ENCODE measurements at places on chromosomes 11 and 22.
A peak's percentile ranks its signal among the peaks of the same experiment; 100 is the strongest.

DNA sequence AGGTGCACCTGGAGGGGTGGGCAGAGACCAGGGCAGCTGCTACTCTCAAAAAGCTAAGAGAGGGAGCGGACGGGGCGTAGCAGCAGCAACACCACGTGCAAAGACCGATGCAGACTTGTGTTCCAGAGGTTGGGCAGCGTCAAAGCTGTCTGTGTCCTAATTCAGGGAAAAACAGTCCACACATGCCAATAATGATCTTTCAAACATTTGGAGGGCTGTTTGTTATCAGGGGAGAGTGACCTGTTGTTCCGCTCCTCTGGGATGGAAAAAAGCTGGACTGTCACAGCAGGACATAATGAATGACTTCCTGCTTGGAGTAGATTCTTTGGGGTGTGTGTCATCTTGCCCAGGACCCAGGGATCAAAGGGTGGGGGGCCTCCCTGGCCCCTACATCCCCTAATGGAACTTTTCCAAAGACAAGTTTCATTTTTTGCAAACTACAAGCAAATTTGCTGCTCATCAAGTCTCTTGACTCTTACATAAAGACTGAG, 6.2 kb upstream of the FBLN1 start:
- DNase-seq, result no peak

- peak; percentile 65 for DNase-seq
Observed at GRCh38 chr11:25733777-25734176, 598.2 kb upstream of the ANO3 start.

- no peak for DNase-seq
Observed at GRCh38 chr22:29029202-29030000, 32.2 kb downstream of the C22orf31 start.

- DNase-seq, result no peak
Observed at GRCh38 chr11:61553373-61554171, 27.3 kb downstream of the SYT7 start.

DNA sequence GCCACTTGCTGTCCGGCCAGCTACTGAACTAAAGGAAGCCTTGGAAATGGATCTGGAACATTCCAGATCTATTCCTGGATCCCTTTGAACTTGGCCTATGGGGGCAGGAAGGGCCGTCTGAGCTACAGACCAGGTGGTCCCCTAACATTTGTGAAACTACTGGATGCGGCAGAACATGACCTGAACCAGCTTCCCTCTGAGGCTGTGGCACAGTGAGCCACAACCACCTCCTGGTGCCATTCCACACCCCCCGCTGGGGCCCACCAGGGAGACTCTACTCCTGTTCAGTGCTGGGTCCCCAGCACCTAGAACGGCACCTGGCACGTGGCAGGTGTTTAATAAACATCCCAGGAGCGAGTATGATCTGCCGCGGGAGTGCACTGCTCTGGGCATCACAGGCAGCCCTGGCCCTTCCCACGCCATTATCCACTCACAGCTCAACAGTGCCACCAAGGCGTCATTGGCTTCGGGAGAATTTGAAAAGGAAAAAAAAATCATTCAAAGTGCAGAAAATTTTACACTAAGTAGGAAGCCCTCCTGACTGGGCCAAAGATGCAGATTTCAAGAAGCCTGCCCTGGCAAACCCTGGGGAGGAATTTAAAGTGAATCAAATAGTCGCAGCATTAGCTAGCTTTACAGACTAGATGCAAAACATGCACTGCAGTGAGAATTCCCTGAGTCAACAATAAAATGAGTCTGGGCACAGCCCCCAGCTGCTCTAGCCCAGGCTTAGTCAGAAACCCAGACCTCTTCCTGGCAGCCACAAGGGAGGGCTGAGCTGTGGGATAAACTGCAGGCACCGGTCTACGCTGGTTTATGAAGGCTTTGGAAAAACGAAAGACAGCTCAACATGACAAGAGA, 14.3 kb upstream of the EFCAB6 start:
- DNase-seq, result no peak

- DNase-seq, result no peak
Observed at GRCh38 chr11:74366576-74366975, 31.7 kb downstream of the PGM2L1 start.

GRCh38 chr11:1117992-1118391, 39.8 kb upstream of the MUC5AC start:
- no peak for DNase-seq

DNA sequence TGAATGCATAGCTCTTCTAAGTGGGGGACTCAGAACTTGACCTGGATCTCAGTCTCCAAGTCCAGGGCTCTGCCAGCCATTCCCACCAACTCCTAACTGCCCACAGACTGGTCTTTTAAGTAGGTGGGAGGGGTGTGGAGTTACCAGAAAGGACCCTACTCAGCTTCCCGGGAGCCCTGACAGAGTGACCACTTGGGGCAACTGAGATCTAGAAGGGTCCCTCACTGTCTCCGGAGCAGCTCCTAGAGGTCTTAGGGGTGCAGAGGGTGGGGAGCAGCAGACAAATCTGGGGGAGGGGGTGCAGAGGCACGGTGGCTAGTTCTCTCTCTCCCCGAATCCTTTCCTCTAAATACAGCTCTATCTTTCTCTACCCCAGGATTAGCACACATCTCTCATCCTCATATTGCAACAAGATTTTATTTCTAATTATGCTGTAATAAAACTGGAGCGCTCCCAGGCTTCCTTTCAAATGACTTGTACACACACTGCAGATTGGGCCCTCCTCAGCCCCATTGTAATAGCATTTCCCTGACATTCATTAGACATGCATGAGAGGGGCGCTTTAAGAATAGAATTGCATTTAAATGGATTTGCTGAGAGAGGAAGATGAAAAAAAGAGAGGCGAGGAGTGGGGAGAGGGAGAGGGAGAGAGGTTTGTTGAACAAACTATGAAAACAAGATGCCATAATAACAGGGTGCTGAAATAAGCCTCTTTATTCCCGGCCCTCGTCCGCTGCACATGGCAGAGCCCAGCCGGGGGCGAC, 219.0 kb downstream of the CEP164 start:
- no peak for DNase-seq

DNA sequence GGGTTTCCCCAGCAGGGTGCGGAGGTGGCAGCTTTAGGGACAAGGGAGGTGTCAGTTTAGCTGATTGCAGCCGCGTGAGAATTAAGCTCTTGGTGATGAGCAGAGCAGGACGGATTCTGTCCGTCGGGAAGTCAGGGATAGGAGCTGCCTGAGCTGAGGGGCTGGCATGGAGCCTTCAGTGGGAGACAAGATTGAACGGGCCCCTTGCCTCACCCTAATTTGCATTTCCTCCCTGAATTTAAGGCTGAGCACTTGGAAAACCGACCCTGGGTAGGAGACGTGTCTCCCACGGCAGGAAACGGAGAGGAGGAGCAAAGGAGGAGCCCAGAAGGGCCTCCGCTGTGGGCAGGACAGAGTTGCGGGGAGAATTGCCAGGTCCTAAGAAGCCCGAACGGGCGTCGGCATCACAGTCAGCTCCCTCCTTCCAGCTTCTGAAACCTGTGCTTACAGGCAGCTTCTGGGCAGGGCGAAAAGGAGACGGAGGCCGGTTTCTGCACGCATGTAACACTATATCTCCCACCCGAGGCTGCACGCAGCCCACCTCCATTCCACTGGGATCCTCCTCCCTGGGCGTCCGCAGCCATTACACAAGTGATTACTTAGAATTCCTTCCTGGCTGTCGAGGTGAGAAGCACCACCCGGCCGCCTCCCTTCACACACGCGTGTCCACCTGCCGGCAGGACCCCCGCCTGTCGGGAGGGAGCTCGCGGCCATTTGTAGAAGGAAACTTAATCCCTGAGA, 345.8 kb downstream of the BRD1 start:
- DNase-seq, result no peak

GRCh38 chr11:77253690-77254089, 47.8 kb downstream of the GDPD4 start:
- no peak for DNase-seq

DNA sequence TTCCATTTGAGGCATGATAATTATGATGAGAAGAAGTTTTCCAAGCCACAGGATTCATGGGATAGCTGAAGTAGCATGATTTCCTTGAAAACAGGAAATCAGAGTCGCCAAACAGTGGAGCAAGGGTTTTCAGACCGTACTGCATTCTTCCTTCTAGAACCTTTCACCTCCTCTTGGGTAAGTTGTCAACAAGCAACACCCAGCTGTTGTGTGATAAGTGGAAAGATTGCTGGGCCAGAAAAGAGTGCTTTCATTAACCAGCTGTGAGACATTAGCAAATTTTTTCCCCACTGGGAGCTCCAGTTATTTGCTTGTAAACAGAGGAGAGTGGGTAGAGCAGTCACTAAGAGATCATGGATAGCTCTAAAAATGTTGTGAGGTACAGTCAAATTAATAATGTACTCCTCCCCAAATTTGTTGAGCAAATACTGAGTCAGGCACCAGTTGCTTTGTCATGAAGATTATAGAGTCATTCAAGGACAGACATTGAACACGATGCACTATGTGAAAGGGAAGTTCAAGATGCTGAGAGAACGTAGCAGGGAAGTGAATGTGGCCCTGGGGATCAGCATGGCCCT, 11.7 kb upstream of the MPEG1 start:
- no peak for DNase-seq

- no peak for DNase-seq
Observed at GRCh38 chr11:65536412-65537295, 11.8 kb downstream of the SCYL1 start.

DNA sequence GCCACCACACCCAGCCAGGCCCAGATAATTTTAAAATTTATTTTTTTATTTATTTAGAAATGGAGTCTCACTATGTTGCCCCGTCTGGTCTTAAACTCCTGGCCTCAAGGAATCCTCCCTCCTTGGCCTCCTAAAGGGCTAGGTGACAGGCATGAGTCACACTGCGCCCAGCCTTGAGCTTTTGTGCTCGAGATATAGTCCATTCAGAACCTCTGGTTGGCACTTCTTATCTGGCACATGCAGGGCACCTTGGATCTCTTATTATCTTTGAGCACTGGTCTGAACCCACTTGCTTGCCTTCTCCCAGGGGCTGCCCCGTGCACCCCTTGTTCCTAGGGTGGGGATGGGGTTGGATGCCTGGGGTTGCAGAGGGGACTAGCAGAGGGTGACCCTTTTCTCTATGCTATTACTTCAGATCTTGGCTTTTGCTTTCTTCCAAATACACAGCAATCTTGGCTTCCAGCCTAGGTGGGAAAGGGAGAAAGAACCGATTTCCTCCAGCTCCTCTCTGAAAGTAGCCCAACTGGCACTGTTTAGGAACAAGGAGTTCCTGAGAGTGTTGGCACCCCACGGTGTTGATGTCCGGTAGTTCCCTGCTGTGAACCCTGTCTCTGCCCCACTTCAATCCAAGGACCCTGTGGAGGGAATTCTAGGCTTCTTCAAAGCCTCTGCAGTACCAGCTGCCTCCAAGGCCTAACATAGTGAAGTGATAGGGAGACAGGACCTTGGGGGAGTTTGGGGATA, 1.3 kb upstream of the SLC3A2 start:
- no peak for DNase-seq

DNA sequence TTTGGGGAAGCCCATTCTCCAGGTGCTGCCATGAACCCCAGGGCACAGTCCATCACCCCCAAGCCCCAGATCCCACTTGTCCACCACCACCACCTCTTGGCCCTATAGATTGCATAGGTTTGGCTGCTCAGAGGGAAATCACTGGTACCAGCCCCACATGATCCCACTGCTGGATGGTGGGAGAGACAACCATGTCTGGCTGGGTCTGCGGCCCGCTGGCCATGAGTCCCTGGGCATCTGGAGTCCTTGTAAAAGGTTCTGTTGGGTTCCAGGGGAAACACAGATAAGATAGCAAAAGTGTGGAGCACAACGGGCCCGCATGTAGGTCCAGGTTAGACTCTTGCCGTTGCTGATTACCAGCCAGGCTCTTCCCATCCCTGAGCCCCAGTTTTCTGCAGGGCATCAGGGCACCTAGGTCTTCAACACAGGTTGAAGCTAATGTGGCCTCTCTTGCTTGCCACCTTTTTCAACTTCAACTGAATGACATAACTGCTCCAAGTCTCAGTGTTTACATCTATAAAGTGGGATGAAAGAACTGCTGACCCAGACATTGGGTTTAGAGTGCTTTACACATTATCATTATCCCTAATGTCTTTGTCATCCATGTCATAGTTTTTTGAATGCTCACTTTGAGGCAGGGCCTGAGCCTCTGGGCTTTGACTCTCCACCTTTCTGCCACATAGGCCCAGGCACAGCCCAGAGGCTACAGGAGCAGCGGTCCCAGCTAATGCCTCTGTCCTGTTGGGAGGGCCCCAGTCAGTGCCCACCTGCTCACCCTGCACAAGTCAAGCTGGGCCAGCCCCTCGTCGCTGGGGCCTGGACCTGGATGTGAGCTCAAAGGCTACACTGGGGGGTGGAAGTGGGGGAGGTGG, 1.0 kb upstream of the TANGO2 start:
- DNase-seq, result no peak

DNA sequence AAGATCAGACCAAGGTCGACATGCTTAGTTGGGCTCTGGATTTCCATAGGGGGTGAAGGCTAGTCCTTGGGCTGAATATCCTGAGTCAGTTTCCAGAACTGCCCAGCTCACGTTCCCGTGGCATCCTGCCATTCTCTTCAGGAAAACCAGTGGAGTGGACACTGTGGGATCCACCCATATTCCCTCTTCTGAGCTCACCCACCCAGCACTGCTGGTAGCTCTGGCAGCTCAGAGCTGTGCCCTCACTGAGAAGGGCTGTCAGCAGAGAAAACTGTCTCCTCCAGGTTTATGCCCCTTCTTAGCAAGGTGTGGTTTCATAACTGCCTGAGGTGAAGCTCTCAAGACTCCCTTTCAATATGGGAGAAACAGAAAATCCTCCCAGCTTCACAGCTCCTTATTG, 111.7 kb downstream of the GGTLC2 start:
- DNase-seq, result no peak

GRCh38 chr11:70467201-70468085, 69.1 kb downstream of the CTTN start:
- no peak for DNase-seq

Data from LNCaP clone FGC (cell line).